ENCODE measurements at places on chromosomes 16 and 17.
A peak's percentile ranks its signal among the peaks of the same experiment; 100 is the strongest.

- no peak for DNase-seq
Measured at GRCh38 chr16:1093284-1094123, 2.5 kb downstream of the C1QTNF8 start.

GRCh38 chr17:2393174-2393953 lies 7.5 kb downstream of the MNT start:
- peak; percentile 67 for DNase-seq

DNA sequence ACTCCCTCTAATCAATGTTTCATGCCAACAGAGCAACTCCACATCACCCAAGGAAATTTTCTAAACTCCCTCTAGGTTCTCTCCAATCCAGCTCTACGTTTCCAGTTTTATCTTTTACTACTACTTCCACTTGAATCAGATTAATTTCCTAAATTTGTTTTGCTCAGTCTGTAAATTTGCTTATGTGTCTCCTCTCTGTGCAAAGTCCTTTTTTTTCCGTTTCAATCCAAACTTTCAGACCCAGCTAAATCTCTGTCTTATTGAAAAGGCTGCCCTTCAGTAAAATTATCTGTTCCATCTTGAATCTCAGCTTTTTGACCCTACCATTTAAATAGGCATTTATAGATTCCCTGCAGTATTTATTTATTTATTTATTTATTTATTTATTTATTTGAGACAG lies 61.4 kb upstream of the COX10 start:
- no peak for DNase-seq

GRCh38 chr17:59825533-59826322 lies 67.0 kb downstream of the TUBD1 start:
- no peak for DNase-seq
